GM06990 (cell line): ENCODE measurements at places on chromosomes 3 and 15.

GRCh38 chr15:89971592-89971997 lies 29.5 kb upstream of the ZNF710 start:
- peak; percentile 42 for DNase-seq

- no peak for DNase-seq
These were observed 30.7 kb downstream of the ATP13A5 start for GRCh38 chr3:193347521-193348501.

DNA sequence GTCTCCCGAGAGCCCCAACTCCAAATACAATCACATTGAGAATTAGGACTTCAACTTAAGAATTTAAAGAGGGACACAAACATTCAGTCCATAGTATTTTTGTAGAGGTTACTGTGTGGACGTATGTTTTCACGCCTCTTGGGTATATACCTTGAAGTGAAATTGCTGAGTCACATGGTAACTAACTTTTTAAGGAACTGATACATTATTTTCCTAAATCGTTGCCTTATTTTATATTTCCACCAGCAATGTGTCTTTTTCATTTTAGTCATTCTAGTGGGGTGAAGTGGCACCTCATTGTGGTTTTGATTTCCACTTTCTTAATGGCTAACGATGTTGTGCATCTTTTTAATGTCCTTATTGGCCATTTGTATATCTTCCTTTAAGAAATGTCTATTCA lies 11.8 kb downstream of the PARP15 start:
- peak; percentile 62 for DNase-seq

DNA sequence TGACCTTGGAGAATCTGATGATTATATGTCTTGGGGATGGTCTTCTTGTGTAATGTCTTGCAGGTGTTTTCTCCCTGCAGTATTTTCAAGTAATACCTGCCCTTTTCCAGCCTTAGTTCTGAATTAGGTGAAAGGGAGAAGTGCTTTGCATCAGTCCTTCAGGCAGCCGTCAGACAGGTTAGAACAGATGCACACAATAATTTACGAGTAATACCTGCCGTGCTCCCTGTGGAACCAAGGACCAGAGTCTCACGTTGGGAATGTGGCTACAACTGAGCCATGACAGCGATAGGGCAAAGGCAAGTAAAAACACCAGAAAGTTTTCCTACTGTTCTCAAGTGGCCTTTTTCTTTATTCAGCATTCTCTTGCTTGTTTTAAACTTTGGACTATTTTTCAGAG lies 69.1 kb downstream of the CHCHD6 start:
- no peak for DNase-seq

DNA sequence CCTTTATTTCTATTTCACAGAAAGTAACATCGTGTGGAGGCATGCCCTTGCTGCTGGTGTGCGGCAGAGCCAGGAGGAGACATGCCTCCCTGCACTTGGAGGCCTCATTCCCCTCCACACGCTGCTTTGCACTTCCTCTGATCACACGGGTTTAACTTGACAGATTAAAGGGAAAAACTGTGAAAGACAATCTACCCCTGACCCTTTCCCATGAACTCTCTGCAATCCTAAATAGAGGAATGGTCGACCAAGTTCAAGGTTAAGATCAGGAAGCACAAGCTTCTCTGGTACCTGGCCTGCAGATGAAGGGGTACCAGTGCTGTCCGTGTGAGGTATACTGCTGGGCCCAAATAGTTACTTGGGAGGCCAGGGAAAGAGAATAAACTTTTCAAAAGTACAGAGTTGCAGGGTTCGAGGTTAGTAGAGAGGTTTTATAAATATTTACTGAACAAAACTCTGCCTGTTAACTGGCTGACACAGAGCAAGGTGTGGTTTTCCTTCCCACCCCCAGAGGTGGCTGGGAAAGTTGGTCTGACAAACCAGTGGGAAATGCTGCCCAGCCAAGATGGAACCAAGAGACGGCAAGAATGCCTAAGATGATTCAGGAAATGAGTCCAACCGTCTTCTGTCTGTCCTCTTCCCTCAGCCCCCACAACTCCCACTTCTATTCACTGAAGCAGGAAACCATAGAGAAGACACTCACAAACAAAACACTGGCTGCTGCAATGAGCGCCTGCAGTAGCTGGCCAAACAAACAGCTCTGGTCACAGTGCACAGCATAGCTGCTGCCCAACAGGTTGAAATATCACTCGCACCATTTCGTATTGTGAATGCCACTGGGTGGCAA lies 79.6 kb downstream of the IGF2BP2 start:
- peak; percentile 21 for DNase-seq
